Ascending aorta (tissue), 2 donors: ENCODE measurements at places on chromosomes 12 and 14.

GRCh38 chr12:52327830-52328500 is 6.8 kb upstream of the KRT83 start:
- DNase-seq, result no peak

DNA sequence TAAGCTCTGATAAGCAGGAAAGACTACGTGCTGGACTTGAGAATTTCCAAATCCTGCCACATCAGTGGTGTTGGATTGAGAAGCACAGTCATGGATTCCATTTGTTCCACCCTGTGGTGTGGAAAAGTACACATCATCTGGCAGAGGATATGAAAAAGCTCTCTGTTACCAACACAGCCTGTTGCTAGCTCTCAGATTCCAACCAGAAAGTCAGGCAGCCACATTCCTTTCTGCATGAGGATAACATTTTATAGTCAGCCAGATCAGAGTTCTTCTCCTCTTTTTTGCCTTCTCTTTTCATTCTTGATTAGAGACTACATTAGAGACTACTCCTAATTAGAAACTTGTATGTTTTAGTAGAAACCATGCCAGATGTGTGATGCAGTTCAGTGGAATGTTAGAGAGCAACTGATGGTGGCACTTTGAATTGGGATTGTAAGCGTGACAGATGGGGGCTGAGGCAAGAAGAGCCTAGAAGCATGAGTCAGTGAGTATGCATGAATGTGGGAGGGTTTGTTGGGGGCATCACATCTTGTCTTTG is 61.2 kb upstream of the STXBP6 start:
- peak; percentile 69 for DNase-seq

DNA sequence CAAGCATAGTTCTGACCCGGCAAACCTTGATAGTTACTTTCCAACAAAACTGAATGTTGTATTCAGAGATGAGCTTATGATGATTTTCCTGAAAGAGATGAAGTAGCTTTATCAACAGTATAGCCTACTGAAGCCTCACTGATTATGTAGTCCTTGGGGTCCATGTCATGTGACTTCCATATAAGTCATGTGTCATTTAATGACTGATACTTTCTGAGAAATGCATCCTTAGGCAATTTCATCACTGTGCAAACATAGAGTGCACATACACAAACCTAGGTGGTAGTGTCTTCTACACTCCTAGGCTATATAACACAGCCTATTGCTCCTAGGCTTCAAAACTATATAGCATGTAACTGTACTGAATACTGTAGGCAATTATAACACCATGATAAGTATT is 28.5 kb upstream of the TUBA1C start:
- no peak for DNase-seq

GRCh38 chr14:61578745-61579144 is 116.6 kb upstream of the HIF1A start:
- DNase-seq, result no peak

GRCh38 chr14:70283156-70283555 is 76.3 kb downstream of the COX16 start:
- DNase-seq, result no peak

- DNase-seq, result no peak
These were observed 21.9 kb downstream of the CEP128 start for GRCh38 chr14:80919622-80920021.

DNA sequence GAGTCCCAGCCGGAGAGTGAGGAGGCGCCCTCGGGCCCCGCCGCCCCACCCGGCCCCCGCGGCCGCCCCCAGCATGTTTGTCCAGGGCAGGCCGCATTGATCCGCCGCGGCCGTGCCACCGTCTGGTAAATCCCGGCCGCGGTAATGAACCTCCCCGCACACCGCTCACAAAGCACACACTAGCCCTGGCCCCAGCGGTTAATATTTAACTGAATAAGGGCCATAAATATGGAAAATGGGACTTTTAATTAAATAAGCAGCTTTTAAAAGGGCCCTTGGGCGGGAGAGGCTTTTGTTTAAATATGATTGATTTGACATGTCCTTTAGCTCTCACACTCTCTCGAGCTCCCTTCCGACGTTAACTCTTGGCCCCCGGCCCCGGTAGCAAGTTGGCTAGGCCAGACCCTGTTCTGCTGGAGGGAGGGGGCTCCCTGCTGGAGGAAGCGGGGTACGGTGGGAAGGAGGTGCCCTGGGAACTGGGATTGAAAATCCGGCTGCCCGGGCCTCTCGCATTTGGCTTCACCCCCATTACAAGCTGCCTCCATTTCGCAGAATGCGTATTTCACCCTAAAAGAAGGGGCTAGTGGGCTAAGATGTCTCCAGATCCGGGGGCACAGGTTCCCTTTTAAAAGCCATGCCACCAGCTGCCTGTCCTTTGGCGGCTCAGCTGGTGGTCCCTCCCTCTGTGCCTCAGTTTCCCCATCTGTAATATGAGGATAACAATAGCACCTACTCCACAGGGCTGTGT is 199.8 kb downstream of the RBM19 start:
- no peak for DNase-seq
